ENCODE measurements at places on chromosomes 16 and 17.

GRCh38 chr17:4953451-4953961 lies 2.6 kb downstream of the ENO3 start:
- peaks cover 29% of the 10 kb centered on the region for H3K4me1 ChIP-seq
- no peak for DNase-seq
- no peak overlapping the region for H3K4me3 ChIP-seq
- peak overlapping the region; percentile 37 for H3K27ac ChIP-seq

GRCh38 chr17:42428141-42428944 lies 5.3 kb upstream of the CAVIN1 start:
- peaks cover under 1% of the 10 kb centered on the region for H3K4me1 ChIP-seq
- H3K27ac ChIP-seq = no peak overlapping the region
- H3K36me3 ChIP-seq = no peaks in the 10 kb centered on the region
- peak; percentile 41 for DNase-seq
- H3K27me3 ChIP-seq = peaks cover 9% of the 10 kb centered on the region

DNA sequence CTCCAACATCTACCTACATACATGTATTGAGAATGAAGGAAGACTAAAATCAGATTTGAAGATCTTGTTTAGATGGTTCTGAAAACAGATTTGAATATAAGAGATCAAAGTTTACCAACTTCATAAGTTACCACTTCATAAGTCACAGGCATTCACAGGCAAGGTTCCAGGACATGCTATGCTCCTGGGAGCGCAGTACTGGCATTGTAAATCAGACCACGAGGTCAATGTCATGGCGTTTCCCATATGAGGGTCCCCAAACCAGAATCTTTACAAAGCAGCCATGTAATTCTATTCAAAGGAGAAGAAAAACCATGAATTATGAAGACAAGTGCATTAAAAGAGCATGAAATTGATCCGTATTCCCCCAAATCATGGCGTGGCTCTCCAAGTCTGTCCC lies 3.0 kb downstream of the CDH11 start:
- H3K27ac ChIP-seq = no peak overlapping the region
- no peak for DNase-seq
- no peak overlapping the region for H3K4me3 ChIP-seq
- no peaks in the 10 kb centered on the region for H3K36me3 ChIP-seq
- H3K27me3 ChIP-seq = peaks cover 42% of the 10 kb centered on the region

GRCh38 chr16:2838928-2839327 lies 8.8 kb downstream of the ZG16B start:
- peaks cover 32% of the 10 kb centered on the region for H3K27me3 ChIP-seq
- no peak overlapping the region for H3K4me3 ChIP-seq
- H3K27ac ChIP-seq = no peak overlapping the region
- H3K36me3 ChIP-seq = no peaks in the 10 kb centered on the region
